ENCODE measurements at places on chromosomes 5 and 9. TPM values are rescaled to one million over a fixed set of nuclear protein-coding genes. Genes with fewer than 3 reads are reported as not detected.
A peak's percentile ranks its signal among the peaks of the same experiment; 100 is the strongest.

DNA sequence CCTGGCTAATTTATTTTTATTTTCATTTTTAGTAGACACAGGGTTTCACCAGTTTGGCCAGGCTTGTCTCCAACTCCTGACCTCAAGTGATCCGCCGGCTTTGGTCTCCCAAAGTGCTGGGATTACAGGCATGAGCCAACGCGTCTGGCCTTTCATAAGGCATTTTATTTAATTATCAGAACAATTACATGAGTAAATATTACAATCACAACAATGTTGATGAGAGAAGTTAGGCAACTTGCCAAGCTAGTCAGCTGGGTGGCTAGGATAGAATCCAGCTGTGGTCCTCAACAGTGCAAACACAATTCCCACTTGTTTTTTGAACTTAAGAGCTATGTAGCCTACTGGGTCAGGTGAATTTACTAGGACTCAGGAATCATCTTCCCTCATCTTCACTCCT lies 22.0 kb downstream of the C9orf57 start:
- DNase-seq, result peak; percentile 4

DNA sequence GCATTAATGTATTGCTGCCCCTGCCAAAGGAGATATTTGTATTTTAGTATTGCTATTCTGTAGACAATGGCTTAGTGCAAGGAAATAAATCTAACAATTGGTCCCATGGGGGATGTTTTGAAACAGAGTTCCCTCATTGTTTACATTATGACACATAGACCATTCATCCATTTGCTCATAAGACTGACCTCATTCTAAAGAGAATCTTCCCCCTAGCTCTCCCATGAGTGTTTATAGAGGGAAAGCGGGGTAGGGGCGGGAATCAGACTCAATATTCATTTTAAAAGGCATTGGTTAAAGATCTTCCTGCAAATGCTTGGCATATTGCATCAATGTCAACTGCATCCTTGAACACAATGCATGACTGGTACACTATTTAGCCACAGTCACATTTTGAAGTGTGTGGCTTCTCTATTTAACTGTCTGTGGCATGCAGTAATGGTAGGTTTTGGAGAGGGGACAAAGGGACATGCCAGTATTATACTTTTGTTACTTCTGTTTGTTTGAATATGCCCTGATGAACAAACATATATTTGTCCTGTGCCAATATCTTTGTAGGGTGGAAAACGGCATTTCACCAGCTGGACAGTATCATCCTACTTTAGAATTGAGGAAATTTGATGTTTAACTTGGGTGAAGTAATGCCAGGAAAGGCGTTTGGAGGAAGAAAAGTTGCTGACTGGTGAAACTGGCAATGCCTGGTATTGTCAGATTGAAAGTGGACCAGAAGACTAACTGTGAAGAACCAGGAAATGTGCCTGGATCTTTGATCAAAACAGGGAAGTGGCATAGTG lies 84.1 kb upstream of the MEGF10 start:
- peak; percentile 68 for DNase-seq

DNA sequence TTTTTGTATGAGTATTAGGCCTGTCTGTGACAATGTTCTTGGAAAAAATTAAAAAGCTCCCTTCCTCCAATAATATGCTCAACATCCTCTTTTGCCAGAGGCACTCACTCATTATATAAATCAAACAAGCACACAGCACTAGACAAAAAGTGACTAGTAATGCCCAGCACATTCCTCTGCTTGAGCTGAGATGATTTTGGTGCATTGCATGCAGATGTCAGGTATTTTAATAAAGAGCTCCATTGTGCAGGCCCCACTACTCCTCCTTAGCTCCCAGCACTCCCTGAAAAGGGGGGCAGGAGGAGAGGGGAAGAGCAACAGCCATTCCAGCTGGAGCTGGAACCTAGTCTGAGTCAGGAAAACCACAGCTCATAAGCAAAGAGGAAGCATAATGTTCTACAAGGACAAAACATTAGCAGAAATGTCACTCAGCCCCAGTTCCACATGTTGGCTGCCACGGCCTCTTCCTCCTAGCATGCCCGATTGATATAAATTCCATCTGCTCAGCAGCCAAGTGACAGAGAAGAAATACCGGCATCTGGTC lies 348.5 kb downstream of the BNC2 start:
- DNase-seq, result peak; percentile 71

DNA sequence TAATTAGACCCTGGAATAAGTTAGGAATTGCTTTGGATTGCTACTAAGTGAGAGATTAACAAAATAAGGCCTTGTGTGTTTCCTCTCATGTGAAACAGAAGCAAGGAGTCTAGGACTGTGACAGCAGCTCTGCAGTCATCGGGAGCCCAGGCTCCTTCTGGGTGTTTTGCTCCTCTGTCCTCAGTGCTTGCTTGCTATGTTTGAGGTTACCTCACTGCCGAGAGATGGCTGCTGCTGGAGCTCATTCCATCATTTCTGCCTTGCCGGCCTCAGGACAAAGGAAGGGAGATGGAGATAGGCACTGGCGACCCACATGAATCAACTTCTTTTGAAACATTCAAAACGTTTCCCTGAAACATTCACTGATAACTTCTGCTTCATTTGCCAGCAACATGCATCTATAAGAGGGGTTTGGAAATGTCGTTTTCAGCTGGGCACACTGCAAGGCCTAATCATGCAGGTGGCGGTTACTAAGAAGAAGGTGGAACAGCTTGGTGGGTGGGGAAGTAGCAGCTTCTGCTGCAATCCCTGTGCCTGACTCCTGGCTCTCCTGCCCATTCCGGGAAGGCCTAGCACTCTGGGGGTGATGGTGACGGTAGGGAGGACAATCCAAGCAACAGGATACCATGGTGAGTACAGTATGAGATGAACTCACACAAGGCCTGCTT lies 77.2 kb upstream of the CD180 start:
- DNase-seq, result no peak

SEPTIN8 gene
- 43.5 TPM for total RNA-seq

DNA sequence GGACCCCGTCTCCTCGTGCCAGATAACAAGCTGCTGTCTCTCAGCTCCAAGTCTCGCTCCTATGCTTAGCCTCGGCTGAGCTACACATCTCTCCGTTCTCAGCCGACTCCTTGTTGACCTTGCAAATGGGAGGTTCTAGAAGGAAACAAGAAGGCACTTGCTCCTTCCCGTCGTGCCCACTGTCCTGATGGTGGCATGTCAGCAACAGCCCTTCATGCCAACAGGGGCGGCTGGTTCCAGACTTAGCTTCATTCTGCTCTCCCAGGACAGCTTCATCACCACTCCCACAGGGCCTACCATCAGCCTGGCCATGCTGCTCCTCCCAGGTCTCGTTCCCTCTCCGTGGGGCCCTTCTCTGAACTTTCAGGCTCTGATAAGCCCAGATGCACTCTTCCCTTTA lies 13.0 kb upstream of the RASGEF1C start:
- DNase-seq, result no peak

DMRT3 gene
- total RNA-seq, result not detected

GRCh38 chr5:15785531-15785981 lies 285.6 kb downstream of the FBXL7 start:
- DNase-seq, result no peak

GRCh38 chr5:171968531-171968930 lies 37.9 kb downstream of the FBXW11 start:
- DNase-seq, result no peak

- DNase-seq, result no peak
Observed at GRCh38 chr5:11609570-11610303, 294.5 kb downstream of the CTNND2 start.

CEL gene
- under 0.01 TPM for total RNA-seq

- DNase-seq, result no peak
Observed at GRCh38 chr9:33227741-33228140, 12.2 kb upstream of the SPINK4 start.

- no peak for DNase-seq
Observed at GRCh38 chr9:110260911-110261310, 4.6 kb upstream of the TXN start.

GRCh38 chr9:68545033-68545705 lies 4.5 kb upstream of the TMEM252 start:
- no peak for DNase-seq

DNA sequence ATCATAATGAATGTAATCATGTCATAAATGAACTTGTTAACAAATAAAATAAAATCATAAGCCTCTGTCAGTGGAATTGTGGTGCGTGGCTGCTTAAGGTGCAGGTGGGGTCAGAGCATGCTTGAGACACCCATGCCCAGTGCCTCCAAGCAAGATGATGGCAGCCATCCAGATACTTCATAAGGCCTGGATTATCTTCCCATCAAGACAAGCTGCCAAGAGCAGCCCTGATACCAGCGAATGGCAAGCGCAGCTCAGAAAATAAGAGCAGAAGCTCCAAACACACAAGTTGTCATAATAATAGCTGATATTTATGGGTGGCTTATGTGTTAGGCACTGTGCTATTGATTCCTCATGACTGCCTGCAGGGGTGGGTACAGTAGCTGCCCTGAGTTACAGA lies 21.8 kb upstream of the LMX1B start:
- no peak for DNase-seq

GRCh38 chr5:134153657-134154056 lies 23.1 kb downstream of the SKP1 start:
- no peak for DNase-seq

- no peak for DNase-seq
Observed at GRCh38 chr5:35626553-35626952, 8.9 kb downstream of the SPEF2 start.

DNA sequence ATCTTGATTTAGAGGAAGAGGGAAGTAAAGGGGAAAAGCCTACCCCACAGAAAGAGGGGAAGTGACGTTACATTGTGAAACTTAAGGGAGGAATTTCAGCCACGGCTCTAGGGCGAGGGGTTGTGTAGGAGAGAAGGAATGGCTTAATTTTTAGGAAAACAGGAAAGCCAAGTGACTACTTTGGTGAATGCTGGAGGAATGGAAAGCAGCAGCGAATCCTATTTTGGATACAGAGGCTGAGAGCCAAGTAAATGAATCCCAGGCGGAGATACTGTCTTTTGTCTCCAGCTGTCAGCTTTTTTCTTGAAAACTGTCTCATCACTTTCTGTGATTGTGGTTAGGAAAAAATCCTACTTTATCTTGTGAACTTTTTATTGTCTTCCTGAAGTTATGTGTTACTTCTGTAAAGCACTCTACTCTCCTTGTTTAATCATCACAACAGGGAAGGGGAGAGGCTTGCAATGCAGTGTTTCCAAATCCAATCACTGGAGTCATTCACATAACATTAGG lies 188.4 kb downstream of the TSSK1B start:
- peak; percentile 93 for DNase-seq

- no peak for DNase-seq
Observed at GRCh38 chr9:129391221-129391661, 213.2 kb upstream of the IER5L start.

GRCh38 chr5:107463731-107464130 lies 207.0 kb downstream of the EFNA5 start:
- DNase-seq, result no peak

- DNase-seq, result no peak
Observed at GRCh38 chr5:170336065-170336464, 38.5 kb upstream of the LCP2 start.

DNA sequence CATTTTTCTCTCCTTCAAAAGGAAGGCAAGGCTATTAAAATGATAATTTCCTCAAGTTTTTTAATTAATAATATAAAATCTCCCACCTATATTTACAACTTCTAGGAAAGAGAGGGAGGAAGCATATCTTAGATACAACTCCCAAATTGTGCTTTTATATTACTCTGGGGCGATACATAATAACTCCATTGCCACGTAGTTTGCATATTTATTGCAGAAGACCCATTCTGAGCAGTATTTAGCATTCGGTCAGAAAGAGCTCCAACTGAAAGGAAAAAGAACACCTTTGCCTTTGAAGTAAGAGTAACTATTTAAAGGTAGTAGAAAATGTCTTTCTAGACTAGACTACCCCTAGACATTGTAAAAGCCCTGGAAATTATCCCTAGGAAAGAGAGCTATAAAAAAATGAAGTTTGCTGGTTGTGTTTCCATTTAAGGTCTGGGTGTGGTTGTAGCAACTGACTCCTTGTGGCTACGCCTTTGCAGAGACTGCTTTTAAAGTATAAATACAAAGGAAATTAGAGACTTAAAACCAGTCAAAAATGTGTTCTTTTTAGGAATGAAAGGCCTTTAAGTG lies 566.1 kb downstream of the ZNF608 start:
- DNase-seq, result no peak

DNA sequence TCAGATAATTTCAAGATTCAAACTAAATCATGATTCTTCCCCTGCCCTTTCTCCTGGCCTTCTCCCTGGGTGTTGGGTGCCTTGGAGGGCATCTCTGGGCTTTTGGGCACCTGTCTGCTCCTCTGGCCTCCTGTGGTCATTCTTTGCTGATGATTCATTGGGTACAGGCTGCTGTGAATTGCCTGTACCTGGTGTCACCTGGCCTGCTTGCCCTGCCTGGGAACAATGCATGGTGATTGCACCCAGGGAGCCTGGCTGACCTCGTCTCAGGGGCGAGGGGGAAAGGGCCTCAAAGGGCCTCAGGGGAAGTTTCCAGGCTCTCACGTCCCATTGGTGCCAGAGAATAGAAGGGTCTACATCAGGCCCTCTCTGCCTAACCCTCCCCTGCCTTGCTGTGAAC lies 20.1 kb upstream of the CKMT2 start:
- no peak for DNase-seq

CYSRT1 gene
- 0.64 TPM for total RNA-seq

- no peak for DNase-seq
Observed at GRCh38 chr5:77461287-77461686, 30.8 kb downstream of the WDR41 start.

INVS gene
- total RNA-seq, result 37.1 TPM

DHX29 gene
- 43.6 TPM for total RNA-seq

C5 gene
- 2.3 TPM for total RNA-seq

DNA sequence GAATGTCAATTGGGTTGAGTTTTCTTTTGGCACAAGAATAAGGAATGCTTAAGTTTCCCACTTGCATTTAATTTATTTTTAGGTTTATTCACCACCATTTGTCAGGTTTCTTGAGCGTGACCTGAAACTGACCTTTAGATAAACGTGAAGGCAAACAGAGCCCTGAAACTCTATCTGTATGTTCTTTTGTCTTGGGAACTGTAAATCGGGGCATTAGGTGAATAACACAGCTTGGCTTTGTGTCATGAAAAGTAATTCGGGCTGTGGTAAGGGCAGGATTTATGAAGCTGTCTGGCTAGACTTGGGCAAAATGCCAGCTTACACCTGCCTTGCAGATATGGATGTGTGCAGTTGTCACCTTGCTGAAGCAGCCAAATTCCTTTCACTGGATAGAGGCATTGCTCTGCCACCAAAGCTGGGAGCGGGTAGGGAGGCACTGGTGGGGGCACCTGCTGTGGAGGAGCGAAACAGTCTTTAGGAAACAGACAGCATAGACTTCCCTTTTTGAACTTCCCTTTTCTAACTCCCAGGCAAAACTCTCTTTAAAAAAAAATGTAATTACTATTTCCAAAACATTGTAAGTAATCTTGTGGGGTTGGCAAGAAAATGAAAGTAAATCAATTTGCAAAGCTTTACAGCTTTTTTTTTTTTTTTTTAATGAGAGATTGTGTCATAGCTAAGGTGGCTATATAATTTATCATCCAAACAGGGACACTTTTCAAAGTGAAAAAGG lies 545.2 kb downstream of the CSNK1G3 start:
- no peak for DNase-seq

DNA sequence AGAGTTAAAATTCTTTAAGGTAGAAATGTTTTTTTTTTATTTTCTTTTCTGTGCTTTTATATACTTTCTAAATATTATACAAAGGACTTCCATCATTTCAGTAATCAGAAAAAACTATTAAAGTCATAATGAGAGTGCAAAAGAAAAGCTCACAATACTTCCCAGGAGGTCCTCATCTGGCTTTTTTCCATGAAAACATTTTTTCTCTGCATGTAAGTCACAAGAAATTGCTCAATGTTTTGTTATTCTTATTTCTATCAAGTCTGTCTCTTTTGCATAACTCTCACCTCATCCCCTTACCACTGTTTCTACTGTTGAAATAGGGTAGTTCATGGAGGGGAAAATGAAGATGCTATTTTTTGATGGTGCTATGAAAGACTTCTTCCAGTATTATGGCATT lies 375.0 kb downstream of the TMEM232 start:
- DNase-seq, result peak; percentile 35

Measured in fibroblast of villous mesenchyme (primary cell).